ENCODE measurements at places on chromosomes 5 and 9. TPM values are rescaled to one million over a fixed set of nuclear protein-coding genes. Genes with fewer than 3 reads are reported as not detected.

Gene SLC6A7
- total RNA-seq = not detected

Gene TSC1
- 50.0 TPM for total RNA-seq

Gene LMX1B
- not detected for total RNA-seq

Gene DEPDC1B
- 0.39 TPM for total RNA-seq

Gene OSMR
- not detected for total RNA-seq

Gene PCDHA6
- not detected for total RNA-seq

DNA sequence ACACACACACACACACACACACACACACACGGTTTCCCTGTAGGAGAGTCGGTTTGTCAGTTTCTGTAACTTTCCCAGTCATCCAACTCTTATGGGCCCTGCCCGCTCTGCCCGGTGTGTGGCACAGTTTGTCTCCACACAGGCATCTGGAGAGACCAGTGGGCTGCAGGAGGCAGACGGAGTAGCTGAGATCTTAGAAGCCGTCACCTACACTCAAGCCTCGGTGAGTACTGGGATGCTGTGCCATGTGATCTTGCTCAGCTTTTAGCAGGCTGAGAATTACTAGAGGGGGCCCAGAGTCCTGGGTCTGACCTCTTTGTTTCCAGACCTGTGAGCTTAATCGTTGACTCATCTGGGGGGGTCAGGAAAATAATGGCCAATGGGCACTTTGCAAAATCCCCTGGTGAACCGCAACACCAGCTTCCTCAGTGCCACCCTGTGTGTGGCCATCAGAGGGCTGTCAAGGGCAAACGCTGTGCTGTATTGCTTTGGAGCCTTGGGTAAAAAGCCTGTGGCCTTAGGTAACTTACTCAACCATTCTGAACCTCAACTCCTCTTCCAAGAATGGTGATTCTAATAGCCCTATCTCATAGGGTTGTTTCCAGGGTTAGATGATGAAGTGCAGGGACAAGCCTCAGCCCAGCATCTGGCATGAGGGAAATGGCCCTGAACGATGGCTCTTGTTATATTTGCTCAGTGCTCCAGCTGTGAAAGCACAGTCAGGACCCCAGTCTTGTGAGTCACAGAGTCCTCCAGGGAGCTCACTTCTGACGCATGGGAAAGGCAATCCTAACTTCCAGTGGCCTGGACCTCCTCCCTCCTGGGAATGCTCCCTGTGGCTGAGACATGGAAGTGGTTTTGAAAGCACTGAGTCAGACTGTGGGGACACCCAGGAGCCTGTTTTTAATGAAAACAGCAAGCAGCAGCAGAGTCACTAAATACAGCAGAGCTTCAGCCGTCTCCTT, 45.6 kb downstream of the COL15A1 start:
- no peak overlapping the region for H3K27ac ChIP-seq
- H3K4me3 ChIP-seq = no peak overlapping the region
- peaks cover 5% of the 10 kb centered on the region for H3K4me1 ChIP-seq
- H3K36me3 ChIP-seq = no peaks in the 10 kb centered on the region

DNA sequence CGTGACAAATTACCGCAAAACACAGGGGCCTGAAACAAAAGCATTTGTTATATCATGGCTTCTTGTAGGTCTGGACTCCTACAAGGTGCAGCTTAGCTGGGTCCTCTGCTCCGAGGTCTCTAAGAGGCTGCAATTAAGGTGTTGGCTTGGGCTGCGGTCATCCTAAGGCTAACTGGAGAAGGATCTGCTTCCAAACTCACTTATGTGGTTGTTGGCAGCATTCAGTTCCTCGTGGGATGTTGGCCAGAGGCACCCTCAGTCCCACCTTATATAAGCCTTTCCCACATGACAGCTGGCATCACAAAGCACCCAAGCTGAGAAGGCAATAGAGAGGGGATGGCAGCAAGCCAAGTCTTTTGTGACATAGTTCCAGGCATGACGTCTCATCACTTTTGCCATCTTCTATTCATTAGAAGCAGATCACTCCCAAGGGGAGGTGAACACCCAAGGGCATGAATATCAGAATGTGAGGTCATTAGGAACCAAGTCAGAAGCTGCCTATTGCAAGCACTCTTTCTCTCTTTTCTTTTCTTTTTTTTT, 47.9 kb upstream of the ZBTB43 start:
- DNase-seq = no peak
- H3K27me3 ChIP-seq = no peaks in the 10 kb centered on the region
- no peaks in the 10 kb centered on the region for H3K36me3 ChIP-seq
- H3K4me1 ChIP-seq = no peaks in the 10 kb centered on the region
- H3K4me3 ChIP-seq = no peak overlapping the region

DNA sequence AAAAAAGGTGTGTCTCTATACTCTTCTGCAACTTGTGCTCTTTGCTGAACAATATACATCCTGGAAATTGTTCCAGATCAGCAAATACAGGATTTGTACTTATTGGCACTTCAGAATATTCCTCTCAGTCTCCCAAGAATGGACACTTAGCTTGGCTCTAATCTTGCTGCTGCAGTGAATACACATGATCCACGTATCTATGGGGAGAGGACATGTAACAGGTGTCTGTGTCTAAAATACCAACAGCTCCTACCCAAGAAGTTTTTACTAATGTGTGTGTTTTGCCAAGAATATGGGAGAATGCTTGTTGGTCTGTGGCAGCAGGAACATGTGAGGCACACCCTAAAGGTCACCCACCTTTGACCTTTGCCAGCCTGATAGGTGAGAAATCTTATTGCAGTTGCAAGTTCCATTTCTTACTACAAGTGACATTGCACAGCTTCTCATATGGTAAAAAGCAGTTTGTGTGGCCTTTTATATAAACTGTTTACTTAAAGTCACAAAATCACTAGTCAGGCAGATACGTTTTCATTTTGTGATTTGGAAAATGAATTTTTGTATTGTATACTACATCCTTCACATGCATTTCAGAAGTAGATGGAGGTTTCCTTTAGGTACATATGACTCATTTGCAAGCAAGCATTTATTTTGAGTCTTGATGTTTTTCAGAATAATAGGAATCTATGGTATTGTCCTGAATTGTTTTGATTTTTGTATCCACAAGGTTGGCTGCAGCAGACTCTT, 35.8 kb downstream of the PHF2 start:
- H3K27me3 ChIP-seq = no peaks in the 10 kb centered on the region
- no peaks in the 10 kb centered on the region for H3K36me3 ChIP-seq
- H3K27ac ChIP-seq = no peak overlapping the region
- H3K4me1 ChIP-seq = peaks cover 23% of the 10 kb centered on the region

GRCh38 chr5:158117467-158118160, 258.7 kb upstream of the CLINT1 start:
- H3K27me3 ChIP-seq = no peaks in the 10 kb centered on the region
- H3K4me3 ChIP-seq = no peak overlapping the region
- no peak for DNase-seq
- no peaks in the 10 kb centered on the region for H3K36me3 ChIP-seq

GRCh38 chr9:109771796-109772531, 8.0 kb upstream of the PALM2AKAP2 start:
- no peaks in the 10 kb centered on the region for H3K36me3 ChIP-seq
- no peaks in the 10 kb centered on the region for H3K4me1 ChIP-seq
- no peak overlapping the region for H3K27ac ChIP-seq
- DNase-seq = no peak
- H3K27me3 ChIP-seq = peaks cover 17% of the 10 kb centered on the region

DNA sequence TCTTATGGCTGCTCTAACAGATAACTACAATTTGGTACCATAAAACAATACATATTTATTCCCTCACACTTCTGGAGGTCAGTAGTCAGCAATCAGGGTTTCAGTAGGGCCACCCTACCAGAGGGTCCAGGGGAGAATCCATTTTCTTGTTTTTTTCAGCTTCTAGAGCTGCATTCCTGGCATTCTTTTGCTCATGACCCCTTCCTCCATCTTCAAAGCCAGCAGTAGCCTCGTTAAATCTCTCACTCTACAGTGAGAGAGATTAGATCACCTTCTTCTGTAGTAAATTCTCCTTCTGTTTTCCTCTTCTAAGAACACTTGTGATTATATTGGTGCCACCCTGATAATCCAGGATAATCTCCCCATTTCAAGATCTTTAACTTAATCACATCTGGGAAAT, 187.4 kb downstream of the RFK start:
- H3K27me3 ChIP-seq = peaks cover 2% of the 10 kb centered on the region
- DNase-seq = no peak

- no peaks in the 10 kb centered on the region for H3K36me3 ChIP-seq
- no peak overlapping the region for H3K4me3 ChIP-seq
- DNase-seq = no peak
- H3K4me1 ChIP-seq = no peaks in the 10 kb centered on the region
These were observed 746.7 kb upstream of the TYRP1 start for GRCh38 chr9:11946531-11946930.

- no peaks in the 10 kb centered on the region for H3K4me1 ChIP-seq
- no peaks in the 10 kb centered on the region for H3K27me3 ChIP-seq
- no peak overlapping the region for H3K27ac ChIP-seq
These were observed 205.1 kb downstream of the ADAMTSL1 start for GRCh38 chr9:18678821-18679590.

DNA sequence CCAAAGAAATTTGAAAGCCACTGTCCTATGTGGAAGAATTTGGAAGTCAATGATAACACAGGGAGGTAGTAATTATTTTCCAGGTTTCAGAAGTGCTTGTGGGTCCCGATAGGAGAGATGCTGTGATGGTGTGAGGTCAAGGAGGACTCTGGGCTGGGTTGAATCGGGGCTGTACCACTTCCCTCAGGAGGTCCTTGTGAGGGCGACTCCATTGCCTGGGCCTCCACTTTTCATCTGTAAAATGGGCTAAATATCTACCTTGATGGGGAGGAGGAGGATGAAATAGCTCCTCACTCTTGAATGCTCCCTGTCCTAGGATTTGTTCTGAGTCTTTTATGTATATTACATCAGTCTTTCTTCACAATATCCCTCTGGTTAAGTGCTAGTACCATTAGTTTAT, 59.0 kb downstream of the ROPN1L start:
- no peak overlapping the region for H3K27ac ChIP-seq
- no peak for DNase-seq
- no peaks in the 10 kb centered on the region for H3K27me3 ChIP-seq
- no peak overlapping the region for H3K4me3 ChIP-seq
- no peaks in the 10 kb centered on the region for H3K4me1 ChIP-seq

DNA sequence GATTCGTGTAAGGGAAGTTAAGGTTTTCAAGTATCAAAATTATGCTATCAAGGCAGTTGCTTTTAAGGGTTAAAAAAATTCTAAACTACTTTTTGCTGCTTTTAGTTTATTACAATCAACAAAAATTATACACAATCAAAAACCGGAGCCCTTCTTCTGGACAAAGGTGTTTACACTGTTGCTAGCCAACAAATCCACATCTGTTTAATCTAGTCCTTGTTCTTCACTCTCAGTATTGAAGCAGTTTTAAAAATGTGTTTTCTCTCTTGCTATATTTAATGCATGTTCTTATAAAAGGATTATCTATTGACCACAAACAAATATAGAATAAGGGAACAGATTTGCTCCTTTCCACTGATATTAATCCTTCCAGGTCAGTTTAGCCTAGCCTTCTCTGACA, 2.5 kb downstream of the FEM1C start:
- H3K27me3 ChIP-seq = no peaks in the 10 kb centered on the region
- no peak for DNase-seq
- no peak overlapping the region for H3K27ac ChIP-seq
- peak overlapping the region; percentile 76 for H3K4me3 ChIP-seq

GRCh38 chr9:38362852-38363588, 29.5 kb upstream of the ALDH1B1 start:
- H3K4me1 ChIP-seq = no peaks in the 10 kb centered on the region
- H3K4me3 ChIP-seq = peak overlapping the region; percentile 24
- H3K27ac ChIP-seq = no peak overlapping the region
- peak; percentile 27 for DNase-seq
- H3K36me3 ChIP-seq = no peaks in the 10 kb centered on the region
- no peaks in the 10 kb centered on the region for H3K27me3 ChIP-seq

GRCh38 chr5:175363300-175363699, 80.7 kb downstream of the DRD1 start:
- H3K27ac ChIP-seq = no peak overlapping the region
- no peak for DNase-seq
- peaks cover 3% of the 10 kb centered on the region for H3K27me3 ChIP-seq
- no peaks in the 10 kb centered on the region for H3K36me3 ChIP-seq

DNA sequence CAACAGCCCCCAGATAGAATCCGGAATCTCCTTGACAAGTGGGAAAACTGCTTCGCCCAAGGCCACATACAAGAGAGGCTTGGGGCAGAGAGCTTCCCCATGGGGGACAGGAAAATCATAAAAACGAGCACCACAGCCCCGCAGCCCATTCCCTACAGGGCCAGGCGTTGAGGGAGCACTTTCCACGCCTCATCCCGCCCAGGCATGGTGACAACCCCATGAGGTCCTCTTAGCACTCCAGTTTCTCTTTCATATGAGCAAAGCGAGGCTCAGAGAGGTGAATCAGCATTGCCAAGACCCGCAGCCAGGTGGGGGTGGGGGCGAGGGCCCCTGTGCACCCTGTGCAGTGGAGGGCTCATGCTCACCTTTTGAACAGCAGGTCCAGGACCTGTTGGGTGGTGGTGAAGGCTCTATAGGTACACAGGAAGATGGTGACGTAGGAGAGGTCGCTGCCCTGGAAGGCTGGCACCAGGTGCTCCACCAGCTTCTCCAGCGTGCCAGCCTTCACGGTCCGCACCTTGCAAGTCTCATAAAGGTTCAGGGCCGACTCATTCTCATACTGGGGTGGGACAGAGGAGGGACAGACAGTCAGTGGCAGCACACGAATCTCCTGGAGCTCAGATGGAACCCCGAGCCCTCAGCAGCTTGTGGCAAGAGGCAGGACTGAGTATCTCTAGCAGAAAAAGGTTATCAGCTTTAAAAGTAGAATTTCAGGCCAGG, 10.9 kb downstream of the RALGDS start:
- DNase-seq = no peak
- peaks cover 34% of the 10 kb centered on the region for H3K4me1 ChIP-seq

- H3K4me3 ChIP-seq = no peak overlapping the region
- no peak for DNase-seq
- H3K27me3 ChIP-seq = no peaks in the 10 kb centered on the region
- H3K4me1 ChIP-seq = no peaks in the 10 kb centered on the region
- H3K27ac ChIP-seq = no peak overlapping the region
These were observed 26.4 kb downstream of the IL9 start for GRCh38 chr5:135869276-135869675.

Data from CD4-positive, alpha-beta T cell (primary cell).